ENCODE measurements at places on chromosomes 3 and 15.

GRCh38 chr15:92095693-92096092 lies 242.2 kb downstream of the SLCO3A1 start:
- no peak for DNase-seq

DNA sequence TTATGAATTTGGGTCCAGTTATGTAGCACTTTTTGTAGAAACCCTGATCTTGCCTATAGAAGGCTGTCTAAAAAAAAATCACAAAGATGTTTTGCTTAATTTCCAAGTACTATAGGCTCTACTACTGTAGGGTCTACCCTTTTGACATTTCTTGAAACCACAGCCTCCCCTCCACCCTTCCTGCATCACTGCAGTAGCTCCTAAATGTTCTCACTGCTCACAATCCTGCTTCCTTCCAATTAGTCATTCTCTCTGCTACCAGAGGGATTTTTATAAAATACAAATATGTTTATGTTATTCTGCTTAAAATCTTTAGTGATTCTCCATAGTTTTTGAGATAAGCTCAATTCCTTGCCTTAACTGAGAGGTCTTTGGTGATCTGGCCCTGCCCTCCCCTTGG lies 114.0 kb downstream of the CYP19A1 start:
- DNase-seq = no peak

- DNase-seq = no peak
Measured at GRCh38 chr3:123154020-123154985, 47.4 kb upstream of the SEC22A start.

- no peak for DNase-seq
Measured at GRCh38 chr3:190346541-190346940, 24.3 kb upstream of the CLDN1 start.

GRCh38 chr15:67465196-67465952 lies 55.6 kb upstream of the C15orf61 start:
- no peak for DNase-seq

DNA sequence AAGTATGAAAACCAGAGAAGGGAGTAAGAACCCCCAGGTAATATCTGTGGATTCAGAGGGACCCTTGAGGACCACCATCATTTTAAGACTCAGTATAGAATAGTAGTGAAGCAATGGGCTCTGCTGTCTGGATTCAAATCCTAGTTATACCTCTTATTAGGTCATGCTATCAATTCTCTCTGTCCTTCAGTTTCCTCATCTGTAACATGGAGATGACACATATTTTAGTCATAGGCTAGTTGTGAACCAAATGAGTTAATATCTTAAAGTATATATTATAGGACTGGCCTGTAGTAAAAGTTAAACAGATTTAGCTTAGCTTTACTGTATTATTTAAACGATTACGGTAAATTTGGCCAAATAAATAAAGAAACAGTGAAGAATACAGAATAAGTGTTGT lies 177.3 kb upstream of the GOLIM4 start:
- DNase-seq = no peak

DNA sequence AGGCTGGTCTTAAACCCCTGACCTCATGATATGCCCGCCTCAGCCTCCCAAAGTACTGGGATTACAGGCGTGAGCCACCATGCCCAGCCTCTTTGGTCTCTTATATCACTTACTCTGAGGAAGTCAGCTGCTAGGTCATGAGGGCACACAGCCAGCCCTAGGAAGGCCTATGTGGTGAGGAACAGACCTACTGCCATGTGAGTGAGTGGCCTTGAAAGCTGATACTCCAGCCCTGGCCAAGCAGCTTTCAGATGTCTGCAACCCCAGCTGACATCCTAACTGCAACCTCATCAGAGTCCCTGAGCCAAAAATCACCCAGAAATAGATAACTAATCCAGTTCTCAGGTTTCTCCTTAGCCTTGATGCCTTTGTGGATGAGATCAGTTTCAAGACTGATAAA lies 224.3 kb downstream of the EDEM1 start:
- DNase-seq = no peak

DNA sequence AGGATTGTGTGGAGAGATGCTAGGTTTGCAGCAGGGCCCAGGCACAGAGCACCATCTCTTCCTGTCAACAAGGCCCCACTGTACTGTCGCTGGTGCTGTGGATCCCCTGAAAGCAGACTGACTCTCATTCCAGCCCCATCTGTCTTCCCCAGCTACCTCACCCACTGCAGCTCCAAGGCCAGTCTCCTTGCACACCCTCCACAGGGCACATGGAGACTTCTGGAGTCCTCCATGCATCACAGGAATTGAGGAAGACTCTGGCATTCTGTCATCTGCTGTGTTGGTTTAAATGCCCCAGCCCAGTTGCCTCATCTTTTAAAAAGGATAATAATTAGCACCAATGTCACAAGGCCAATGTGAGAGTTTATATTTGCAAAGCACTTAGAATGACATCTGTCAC lies 301.2 kb downstream of the RPLP1 start:
- DNase-seq = no peak

DNA sequence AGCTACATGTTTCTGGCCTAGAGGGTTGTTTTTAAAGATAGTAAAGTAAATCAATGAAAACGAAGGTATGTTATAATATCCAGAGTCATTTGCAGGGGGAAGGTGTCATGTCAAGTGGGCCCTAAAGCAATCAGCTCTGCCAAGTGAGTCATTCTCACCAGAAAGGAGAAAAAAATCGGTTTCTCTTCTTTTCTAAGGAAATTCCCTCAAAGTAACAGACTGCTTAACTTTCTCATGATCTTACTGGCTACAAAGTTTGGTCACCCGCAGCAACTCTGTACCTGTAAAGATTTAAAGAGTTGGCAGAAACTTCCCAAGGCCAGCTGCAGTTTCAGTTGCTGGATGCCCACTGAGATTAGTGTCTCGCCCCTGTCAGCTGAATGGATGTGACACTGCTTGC lies 5.5 kb upstream of the FSIP1 start:
- DNase-seq = no peak

GRCh38 chr15:99485153-99485961 lies 80.4 kb upstream of the MEF2A start:
- no peak for DNase-seq

DNA sequence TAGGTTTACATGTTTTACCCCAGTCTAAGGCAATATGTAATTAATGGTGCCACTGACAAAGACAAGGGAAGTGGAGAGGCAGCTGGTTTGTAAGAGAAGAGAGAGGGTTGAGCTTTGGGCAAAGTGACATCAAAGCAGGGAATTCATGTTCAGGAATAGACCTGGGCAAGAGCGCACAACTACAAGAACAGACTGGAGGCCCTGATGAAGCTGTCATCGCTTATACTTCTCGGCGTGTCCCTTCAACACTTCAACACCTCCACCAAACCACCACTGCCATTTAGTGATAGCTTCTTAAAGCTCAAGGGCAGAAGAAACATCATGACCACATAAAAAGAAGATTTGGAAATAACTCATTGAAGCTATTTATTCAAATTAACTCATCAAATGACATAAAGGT lies 19.6 kb upstream of the KNG1 start:
- DNase-seq = no peak

GRCh38 chr3:35677797-35678196 lies 38.5 kb downstream of the ARPP21 start:
- no peak for DNase-seq

GRCh38 chr3:169992781-169993180 lies 26.2 kb downstream of the SEC62 start:
- DNase-seq = no peak

DNA sequence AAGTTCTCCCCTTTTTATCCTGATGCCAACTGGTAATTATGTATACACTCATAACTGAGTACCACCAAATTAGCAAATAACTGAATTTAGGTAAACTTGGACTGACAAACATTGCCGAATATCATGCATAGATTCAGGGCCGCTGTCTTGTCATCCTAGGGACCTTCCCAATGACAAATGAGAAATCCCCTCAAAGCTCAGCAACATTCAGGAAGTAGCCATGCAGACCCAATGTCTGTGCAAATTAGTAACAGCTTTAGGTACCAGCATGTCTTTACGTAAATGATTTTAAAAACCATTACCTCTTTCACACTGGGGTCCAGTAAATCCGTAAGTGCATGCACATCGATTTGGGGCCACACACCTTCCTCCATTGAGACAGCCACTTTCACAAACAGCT lies 49.5 kb downstream of the FBN1 start:
- DNase-seq = no peak

DNA sequence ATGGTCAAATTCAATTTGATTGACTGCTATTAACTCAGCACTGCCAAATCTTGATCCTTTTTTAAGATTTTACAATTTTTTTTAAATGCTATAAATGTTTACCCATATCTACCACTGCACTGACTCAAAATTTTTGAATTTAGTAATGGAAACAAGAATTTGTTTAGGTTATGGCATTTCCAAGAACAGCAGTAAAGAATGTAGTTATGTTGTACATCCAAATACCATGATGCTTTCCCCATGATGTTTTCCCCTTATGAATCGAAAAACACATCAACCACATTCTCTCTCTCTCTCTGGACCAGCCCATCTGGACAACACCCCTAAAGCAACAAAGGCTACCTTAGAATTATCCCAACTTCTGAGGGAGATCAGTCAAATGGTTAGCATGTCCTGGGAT lies 14.2 kb downstream of the CHRM5 start:
- no peak for DNase-seq

GRCh38 chr3:30753766-30754165 lies 140.7 kb downstream of the GADL1 start:
- DNase-seq = no peak

- no peak for DNase-seq
Measured at GRCh38 chr15:78909791-78910228, 35.0 kb downstream of the CTSH start.

- no peak for DNase-seq
Measured at GRCh38 chr3:152879130-152879789, 44.3 kb downstream of the P2RY1 start.

DNA sequence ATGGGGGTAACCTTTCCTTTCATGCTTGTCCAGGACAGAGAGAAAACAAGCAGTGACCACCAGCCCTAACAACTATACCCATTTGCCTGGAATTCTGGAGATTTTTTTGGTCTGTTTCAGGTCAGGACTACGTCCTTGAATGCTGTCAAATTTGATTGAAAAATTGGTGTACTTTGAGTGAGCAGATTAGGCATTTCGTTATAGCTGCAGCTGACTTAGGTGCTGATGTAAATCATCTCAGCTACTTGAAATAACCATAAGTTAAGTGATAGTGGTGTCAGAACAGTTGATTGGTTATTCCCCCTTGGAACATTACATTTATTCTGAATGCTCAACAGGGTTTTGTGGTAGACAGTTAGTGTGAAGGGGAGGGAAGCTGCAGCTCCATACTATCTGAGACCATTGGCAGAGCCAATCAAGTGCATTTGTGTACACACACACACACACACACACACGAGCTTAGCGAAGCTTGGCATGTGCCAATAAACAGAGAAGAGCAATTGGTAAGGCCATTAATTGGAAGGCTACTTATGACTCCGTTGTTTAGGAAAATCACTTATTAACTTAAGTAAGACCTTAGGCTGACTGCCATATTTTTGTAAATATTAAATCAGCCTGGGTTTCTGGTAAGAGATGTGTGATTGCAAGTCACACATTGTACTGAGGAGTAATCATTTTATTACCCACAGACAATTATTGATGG lies 447.8 kb downstream of the MFSD1 start:
- DNase-seq = no peak

DNA sequence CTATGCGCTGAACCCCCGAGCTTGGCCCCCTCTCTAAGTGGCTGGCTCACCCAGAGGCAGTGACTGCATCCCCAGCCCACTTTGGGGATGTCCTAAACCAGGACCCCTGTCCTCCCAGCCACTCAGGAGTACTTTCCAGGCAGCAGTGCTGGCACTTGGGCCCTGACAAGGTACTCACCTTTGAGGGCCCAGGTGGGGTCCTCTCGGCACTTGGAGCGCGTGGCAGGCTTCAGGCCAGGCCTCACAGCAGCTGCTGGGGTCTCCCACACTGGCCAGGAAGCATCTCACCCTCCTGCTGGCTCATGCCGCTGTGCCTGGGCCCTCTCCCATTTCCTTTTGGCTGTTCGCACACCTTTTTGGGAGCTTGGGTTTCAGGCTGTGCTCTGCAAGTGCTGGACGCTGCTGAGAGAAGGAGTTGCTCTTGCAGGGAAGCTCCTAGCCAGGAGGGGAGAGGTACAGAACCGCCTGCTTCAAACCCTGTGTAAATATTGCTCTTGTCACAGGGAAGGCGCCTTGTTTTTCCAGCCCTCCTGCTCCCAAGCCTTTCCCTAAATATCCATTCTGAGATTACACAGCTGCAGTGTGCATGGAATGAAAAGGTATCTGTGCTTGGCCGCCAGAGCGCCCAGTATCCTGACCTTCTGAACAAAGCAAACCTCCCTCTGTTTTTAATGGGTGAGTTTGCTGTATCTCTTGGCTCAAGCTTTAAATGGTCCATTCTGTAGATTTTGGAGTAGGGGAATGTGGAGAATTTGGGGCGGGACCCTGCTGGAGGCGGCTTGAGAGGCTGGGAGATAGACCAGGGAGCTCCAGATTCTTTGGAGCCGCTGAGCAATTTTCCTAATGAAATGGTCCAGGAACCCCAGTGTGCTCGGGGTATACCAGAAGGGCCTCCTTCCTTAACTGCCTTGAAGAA lies 45.6 kb downstream of the DNASE1L3 start:
- DNase-seq = no peak

DNA sequence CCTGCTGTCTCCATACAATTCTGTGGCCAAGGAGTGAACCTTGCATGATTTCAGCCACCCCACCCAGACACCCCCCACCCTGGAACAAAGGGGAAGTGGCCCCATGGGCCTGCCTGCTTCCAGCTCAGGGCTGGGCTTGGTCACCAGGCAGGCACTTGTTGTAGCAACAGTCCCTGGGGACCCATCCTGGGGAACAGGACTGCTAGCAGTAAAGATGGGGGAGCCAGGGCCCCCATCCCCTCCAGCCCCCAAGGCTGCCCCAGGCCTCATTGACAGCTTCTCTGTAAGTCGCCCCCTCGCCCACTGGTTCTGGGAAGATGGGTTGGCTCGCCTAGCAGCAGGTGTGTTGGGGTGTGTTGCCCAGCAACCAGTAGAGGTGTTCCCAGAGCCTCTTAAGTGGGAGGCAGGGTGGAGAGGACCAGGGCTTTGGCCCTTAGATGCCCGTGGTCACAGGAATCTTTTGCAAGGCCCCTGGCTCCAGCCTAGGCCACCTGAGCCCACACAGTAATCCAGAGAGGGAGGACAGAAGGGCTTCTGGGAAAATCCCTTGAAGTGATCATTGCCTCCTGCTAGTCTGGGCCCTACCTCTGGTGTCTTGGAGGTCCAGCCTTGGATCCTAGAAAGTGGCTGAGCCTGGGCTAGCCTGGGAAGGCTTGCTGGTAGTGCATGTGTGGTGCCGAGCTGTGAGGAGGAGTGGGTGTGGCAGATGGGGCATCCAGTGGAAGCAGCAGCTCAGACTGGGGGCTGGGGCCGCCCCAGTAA lies 48.9 kb downstream of the CYP11A1 start:
- DNase-seq = no peak

Data from activated CD8-positive, alpha-beta memory T cell treated with anti-CD3 and anti-CD28 coated beads for 1 hour (primary cell).